ENCODE measurements at places on chromosomes 1 and 21. TPM values are rescaled to one million over a fixed set of nuclear protein-coding genes. Genes with fewer than 3 reads are reported as not detected.

- no peak overlapping the region for H3K27ac ChIP-seq
- DNase-seq = no peak
- H3K4me1 ChIP-seq = no peaks in the 10 kb centered on the region
- H3K4me3 ChIP-seq = no peak overlapping the region
- H3K36me3 ChIP-seq = no peaks in the 10 kb centered on the region
Observed at GRCh38 chr1:234096161-234096770, 191.8 kb downstream of the SLC35F3 start.

DNA sequence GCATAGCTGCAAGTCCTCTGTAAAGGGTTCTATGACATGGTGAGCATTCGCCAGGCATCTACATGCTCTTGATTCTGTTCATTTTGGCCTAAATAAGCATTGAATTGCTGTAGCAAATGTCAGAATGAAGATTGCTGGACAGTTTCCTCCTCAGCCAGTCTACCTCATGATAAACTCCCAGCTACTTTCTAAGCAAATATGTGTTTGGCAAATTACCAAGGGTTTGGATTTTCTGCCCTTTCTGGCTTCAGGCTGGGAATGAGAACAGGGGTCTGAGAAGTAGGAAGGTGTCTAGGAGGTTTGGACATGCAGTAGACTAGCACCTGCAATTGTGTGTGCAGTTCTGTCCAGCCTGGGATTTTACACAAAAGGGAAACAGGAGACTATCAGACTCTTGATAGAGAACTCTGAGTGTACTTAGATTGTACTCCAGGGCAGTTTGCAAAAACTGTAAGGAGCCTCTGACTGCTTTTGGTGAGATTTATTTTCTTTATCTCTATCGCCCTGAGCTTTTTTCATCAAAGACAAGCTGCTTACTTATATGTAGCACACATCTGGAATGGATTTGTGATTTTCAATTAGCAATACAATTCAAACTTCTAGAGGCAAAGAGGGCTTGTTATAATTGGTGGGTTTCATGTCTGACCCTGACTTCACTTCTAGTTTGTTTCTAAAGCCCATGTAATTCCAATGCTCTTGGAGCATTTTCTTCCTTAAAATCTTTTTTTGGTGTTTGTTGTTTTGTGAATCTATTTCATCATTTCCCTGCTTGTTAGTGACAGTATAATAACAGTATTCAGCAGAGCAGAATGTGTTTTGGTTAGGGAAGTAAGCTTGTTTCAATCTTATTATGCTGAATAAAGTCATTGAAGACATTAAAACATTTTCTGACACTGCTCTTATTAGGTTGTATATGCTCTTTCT is 150.8 kb downstream of the VPS13D start:
- H3K4me3 ChIP-seq = no peak overlapping the region
- no peak for DNase-seq
- peaks cover 46% of the 10 kb centered on the region for H3K36me3 ChIP-seq
- peak overlapping the region; percentile 8 for H3K27ac ChIP-seq
- peaks cover 3% of the 10 kb centered on the region for H3K4me1 ChIP-seq

GRCh38 chr1:66231217-66231616 is 302.7 kb upstream of the SGIP1 start:
- no peak overlapping the region for H3K4me3 ChIP-seq
- peaks cover 3% of the 10 kb centered on the region for H3K4me1 ChIP-seq
- no peak overlapping the region for H3K27ac ChIP-seq
- H3K27me3 ChIP-seq = no peaks in the 10 kb centered on the region
- no peak for DNase-seq

- no peaks in the 10 kb centered on the region for H3K36me3 ChIP-seq
- H3K27me3 ChIP-seq = peaks cover 14% of the 10 kb centered on the region
- H3K4me3 ChIP-seq = no peak overlapping the region
- H3K27ac ChIP-seq = no peak overlapping the region
- H3K4me1 ChIP-seq = no peaks in the 10 kb centered on the region
Observed at GRCh38 chr1:209607102-209607794, 23.7 kb downstream of the CAMK1G start.

DNA sequence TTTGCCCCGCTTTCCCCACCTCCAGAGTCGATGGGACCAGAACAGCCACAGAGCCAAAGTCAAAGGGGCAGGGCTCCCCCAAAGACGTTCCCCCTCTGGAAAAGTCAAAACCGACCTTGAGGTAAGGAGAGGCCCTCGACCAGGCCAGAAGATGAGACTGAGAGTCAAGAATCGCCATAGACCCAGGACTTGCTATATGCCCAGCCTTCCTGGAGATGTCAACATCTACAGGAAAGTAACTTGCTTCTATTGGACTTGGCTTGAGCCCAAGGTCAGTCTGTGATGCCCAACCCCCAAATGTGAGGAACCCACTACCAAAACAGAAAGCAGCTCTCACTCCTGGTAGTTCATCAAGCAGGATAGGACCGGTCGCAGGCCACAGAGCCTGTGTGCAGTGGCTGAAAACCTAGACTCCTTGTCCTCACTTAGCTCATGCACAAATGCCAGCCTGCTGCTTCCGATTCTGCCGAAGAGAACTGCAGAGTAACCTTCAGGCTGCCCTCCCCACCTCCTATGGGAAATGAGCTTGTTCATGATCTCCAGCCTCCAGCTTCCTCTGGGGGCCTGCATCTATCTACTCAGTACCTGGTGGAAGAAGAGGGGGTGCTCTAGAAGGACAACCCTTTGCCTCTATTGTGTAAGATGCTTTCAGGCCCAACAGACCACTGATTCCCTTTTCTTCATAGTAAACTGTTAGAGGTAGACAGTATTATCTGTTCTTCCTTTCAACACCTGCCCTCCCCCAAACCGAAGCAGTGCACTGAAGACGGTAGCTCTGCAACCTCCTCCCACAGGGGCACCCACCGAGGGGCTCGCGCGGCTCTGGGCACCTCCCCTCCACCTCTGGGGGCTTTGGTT is 1.4 kb downstream of the ACOT7 start:
- H3K36me3 ChIP-seq = no peaks in the 10 kb centered on the region
- DNase-seq = no peak
- peak overlapping the region; percentile 73 for H3K4me3 ChIP-seq
- H3K27me3 ChIP-seq = no peaks in the 10 kb centered on the region
- peaks cover 17% of the 10 kb centered on the region for H3K4me1 ChIP-seq

GRCh38 chr1:81308191-81308590 is 492.5 kb upstream of the ADGRL2 start:
- no peak overlapping the region for H3K4me3 ChIP-seq
- H3K27me3 ChIP-seq = no peaks in the 10 kb centered on the region
- H3K36me3 ChIP-seq = no peaks in the 10 kb centered on the region
- H3K4me1 ChIP-seq = peaks cover 18% of the 10 kb centered on the region
- no peak overlapping the region for H3K27ac ChIP-seq
- DNase-seq = no peak

GRCh38 chr1:31583995-31584868 is 7.9 kb downstream of the TINAGL1 start:
- no peaks in the 10 kb centered on the region for H3K27me3 ChIP-seq
- peaks cover 26% of the 10 kb centered on the region for H3K4me1 ChIP-seq
- peaks cover 5% of the 10 kb centered on the region for H3K36me3 ChIP-seq
- DNase-seq = no peak
- H3K27ac ChIP-seq = peak overlapping the region; percentile 84

The INKA2 gene
- total RNA-seq = 5.4 TPM

The OR6F1 gene
- total RNA-seq = not detected

The HYI gene
- 28.6 TPM for total RNA-seq

The LINGO4 gene
- not detected for total RNA-seq

All from chondrocyte (in vitro differentiated cells).